ENCODE measurements at places on chromosomes 16 and 17.

DNA sequence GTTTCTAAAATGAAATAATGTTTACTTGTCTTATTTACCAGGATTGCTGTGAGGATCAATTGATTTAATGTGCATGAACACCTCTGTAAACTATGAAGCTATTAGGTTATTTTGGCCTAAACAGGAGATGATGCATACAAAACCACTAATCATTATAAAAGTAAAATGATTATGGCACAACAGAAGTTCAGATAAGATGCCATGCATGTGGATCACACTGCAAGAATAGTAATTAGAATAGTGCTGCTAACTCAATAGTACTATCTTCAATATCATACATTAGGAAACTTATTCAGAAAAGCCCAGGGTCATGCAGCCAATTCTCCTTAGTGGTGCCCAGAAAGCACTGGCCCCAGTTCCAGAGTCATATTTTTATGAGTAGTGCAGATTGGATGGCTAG lies 66.9 kb downstream of the TMEM100 start:
- DNase-seq: no peak

- no peak for DNase-seq
Measured at GRCh38 chr17:57714665-57715180, 30.4 kb downstream of the CCDC182 start.

- no peak for DNase-seq
Measured at GRCh38 chr16:4505356-4506147, 29.4 kb downstream of the HMOX2 start.

DNA sequence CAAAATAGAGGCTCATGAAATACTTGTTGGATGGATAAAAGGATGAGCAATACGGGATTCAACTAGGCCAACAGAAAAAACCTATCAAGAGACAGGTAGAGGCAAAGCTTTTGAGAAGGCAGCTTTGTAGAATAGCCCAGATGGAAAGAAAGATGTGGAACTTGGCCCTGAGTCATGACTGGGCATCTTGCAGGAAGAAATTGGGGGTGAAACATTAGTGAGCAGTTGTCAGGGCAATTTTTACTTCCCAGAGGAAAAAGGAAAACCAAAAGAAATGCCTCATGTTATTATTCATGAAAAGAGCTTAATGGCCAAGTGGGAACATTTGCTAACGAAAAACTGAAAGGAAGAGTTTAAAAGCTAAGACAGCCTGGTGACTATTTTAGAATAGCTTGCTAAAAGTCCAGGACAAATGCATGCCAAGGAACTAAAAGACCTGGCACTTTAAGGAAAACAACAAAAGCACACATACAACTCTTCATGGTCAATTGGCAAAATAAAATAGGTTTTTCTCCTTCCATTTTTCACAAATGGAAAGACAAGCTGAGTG lies 180.1 kb downstream of the HS3ST3A1 start:
- no peak for DNase-seq

DNA sequence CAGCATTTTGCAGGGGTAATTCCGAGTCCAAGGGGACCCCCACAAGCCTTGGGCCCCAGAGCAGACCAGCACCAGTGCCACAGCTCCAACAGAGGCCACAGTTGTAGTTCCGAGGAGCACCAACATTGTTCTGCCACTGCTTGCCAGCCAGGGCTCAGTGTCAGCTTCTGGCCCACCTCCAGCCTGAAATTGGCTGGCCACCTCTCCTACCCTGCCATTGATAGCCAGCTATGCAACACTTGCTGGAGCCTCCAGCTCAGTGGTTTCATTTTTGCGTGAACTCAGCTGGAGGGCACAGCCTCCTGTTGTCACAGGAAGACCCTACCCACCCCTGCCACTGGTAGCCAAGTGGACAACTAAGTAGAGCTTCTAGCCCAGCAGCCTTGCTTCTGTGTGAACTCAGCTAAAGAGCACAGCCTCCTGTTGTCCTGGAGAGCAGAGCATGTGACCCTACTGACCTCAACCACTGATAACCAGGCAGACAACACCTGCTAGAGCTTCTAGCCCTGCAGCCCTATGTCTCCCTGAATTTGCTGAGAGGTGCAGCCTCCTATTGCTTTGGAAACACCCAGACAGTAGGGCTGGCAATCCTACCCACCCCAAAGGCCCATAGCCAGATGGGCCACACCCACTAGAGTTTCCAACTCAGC lies 24.9 kb downstream of the HYDIN start:
- no peak for DNase-seq

GRCh38 chr17:78658281-78658785 lies 81.1 kb upstream of the DNAH17 start:
- DNase-seq: no peak

- DNase-seq: no peak
Measured at GRCh38 chr16:21033704-21034103, 116.9 kb downstream of the DNAH3 start.

DNA sequence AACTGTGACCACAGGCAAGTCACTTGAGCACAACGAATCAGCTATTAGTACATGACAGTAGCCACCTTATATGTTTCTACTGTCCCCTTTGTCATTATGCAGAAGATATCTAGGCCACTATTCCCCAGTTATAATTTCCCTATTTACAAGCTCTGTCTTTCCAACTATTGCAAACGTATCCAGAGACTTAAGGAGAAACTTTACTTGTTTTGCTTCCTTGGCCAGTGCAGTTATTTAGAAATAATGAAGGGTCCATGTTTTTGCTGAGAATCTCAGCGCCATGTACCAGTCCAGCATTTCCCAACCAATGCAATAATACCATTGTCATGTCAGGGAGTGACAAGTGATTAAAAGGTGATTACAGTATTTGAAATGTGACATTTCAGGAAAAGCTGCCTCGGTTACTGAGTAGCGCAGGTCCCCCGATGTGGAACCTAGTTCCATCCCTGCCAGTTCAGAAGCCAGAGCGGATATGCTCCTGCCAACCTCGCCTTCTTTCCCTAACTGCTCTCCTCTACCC lies 743 bp downstream of the ZNF624 start:
- peak; percentile 4 for DNase-seq

DNA sequence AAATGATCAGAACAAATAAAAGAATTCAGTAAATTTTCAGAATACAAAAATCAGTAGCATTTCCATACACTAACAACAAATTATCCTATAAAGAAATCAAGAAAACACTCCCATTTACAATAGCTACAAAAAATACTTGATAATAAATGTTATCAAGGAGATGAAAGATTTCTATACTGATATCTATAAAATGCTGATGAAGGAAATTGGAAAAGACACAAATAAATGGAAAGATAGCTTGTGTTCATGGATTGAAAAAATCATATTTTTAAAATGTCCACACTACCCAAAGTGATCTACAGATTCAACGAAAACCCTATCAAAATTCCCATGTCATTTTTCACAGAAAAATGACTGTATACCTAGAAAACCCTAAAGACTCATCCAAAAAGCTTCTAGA lies 18.1 kb downstream of the SLFN12 start:
- DNase-seq: no peak

GRCh38 chr17:69744512-69745070 lies 330.1 kb downstream of the MAP2K6 start:
- no peak for DNase-seq

DNA sequence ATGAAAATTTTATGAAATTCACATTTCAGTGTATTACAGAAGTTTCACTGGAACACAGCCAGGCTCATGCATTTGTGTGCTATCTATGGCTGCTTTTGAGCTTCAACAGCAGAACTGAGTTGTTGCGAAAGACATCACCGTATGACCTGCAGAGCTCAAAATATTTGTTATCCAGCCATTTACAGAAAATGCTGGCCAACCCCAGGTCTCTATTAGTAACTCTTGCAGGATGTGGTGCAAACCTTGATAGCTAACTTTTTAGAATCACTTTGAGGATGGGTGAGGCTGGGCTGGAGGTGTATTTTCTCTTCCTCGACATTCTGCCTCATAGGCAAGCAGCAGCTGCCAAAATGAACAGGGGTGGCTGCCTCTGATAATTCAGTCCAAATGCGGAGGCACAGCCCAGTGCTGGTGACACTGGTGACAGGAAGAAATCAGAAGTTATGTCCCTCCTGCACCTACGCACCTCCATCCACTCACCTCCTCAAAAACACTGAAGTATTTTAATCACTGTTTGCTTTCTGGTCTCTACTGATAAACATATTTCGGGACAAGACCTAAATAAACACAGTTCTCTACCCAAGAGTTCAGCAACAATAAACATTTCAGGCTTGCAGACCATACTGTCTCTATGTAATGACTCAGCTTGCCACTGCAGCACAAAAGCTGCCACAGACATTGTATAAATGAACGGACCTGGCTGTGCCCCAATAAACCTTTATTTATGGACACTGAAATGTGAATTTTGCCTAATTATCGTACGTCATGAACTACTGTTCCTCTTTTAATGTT lies 28.5 kb downstream of the ARHGAP17 start:
- peak; percentile 96 for DNase-seq

- peak; percentile 10 for DNase-seq
Measured at GRCh38 chr17:32971171-32971570, 20.5 kb upstream of the SPACA3 start.

DNA sequence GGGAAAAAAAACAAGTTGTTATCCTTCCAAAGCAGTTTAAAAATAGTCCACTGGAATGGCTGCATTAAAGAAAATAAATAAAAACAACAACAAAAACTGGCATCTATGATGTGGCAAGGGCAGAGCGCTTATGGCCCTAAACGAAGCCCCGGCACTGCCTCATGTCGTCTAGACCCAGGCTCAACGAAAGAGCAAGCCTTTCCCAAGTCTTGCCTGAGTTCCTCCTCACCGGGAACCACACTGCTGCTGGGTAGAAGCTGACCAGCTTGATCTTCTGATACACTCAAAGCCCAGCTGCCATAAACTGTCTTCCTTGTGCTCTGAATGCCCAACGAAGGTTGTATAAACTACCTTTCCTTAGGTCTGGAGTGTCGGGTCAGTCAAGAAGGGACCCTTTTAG lies 37.0 kb downstream of the NDEL1 start:
- no peak for DNase-seq

DNA sequence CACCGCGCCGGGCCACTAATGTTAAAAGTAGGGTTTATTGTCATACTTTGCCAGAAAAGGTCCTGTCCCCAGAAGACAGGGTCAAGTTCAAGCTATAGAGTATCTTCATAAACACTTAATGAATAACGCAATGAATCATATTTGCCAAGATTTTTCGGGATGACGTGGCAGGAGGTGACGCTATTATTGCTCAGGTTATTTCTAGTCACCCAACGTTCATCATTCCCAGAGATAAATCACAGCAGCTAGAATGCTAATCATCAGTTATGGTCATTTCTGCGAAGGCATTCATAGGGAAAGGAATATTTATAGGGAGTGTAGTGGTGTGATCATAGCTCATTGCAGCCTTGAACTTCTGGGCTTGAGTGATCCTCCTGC lies 2.0 kb downstream of the TMC5 start:
- peak; percentile 15 for DNase-seq

- DNase-seq: peak; percentile 28
Measured at GRCh38 chr16:48013491-48013901, 142.3 kb downstream of the ABCC12 start.

DNA sequence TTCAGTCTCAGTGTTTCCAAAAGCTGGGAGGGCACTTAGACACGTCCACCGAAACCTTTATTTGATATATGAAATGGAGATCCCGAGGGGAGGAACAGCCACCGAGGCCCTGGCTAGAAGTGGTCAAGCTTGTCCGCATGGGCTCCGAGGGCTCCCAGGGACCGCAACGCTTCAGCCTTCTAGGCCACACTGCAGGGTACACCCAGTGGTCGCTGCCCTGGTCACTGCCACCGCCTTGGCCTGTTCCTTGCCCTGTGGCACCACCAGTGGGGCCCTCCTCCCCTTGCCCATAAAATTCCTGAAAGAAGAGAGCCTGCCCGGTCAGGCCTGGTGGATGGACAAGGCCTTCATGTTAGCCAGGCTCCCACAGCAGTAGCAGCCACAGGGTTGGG lies 43.8 kb upstream of the SMPD3 start:
- no peak for DNase-seq

- no peak for DNase-seq
Measured at GRCh38 chr16:86026916-86027315, 128.0 kb downstream of the IRF8 start.

GRCh38 chr16:75244844-75245758 lies 6.3 kb downstream of the BCAR1 start:
- DNase-seq: peak; percentile 95

GRCh38 chr16:3881499-3881990 lies 1.0 kb upstream of the CREBBP start:
- DNase-seq: no peak

DNA sequence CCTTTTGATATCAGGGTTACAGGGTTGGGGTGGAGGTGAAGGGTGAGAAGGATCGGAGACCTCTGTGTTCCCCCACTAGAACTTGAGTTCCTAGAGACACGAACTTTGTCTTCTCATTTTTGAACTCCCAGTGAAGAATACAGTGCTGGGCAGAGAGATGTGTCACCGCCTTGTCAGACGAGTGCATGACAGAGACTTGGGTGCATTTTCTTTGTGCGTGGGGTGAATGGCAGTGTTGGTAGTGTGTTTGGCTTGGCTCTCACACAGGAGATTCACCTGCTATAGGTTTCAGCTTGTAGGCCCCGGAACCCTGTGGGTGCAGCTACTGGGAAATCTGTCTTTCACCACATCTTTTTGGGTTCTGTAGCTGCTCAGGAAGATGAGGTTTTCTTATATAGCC lies 40.0 kb upstream of the CCR7 start:
- no peak for DNase-seq

GRCh38 chr17:4648741-4649140 lies 7.3 kb upstream of the ALOX15 start:
- no peak for DNase-seq

DNA sequence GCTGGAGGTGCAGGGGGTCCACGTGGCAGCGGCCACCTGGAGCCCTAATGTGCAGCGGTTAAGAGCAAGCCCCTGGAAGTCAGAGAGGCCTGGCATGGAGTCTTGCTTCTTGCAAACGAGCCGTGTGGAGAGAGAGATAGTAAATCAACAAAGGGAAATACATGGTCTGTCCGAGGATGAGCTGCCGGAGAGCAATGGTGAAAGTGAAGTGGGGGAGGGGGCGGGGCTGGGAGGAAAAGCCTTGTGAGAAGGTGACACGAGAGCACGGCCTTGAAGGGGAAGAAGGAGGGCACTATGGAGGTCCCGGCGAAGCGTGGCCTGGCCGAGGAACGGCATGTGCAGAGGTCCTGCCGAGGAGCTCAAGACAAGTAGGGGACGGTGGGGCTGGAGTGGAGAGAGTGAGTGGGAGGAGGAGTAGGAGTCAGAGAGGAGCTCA lies 6.0 kb upstream of the SERPINF1 start:
- no peak for DNase-seq

DNA sequence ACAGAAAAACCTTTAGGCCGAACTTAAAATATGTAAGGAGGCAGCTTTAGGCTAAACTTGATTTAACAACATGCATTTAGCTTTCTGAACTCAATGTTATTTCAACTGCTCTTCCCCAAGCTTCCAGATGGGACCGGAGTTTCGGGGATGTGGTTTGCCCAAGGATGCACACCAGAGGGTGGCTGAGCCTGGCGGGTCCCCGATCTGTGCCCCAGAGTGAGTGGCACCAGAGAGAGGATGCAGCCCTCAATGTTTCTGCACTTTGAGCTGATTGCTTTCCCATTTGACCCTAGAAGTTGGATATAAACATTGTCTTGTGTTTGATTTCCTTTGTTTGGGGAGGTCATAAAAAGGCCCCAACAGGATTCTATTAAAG lies 348.0 kb upstream of the TNRC6C start:
- DNase-seq: no peak

All from iris pigment epithelial cell (primary cell).